ENCODE measurements at places on chromosomes 12 and 14.

GRCh38 chr12:11849757-11850504, 200.5 kb downstream of the ETV6 start:
- DNase-seq: no peak

GRCh38 chr12:6386491-6386890, 2.5 kb downstream of the LTBR start:
- no peak for DNase-seq

DNA sequence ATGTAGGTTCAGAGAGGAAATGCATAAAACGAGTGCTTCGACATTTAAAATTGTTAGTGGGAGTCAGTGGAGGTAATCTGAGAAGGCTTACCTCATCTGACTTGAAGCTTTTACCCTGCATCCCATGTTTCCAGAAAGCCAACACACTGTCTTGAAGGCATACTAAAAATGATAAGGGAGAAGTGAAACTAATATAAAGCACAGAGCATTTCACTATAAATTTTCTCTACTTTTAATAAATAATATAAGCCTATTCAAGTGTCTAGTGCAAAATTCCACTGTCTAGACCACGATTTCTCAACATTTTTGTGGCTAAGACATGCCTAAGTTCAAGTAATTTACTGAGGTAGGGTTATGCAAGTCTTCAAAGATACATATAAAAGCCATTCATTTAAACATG, 29.1 kb upstream of the CDKL1 start:
- no peak for DNase-seq

GRCh38 chr14:78302841-78303240, 132.7 kb downstream of the NRXN3 start:
- no peak for DNase-seq
